ENCODE measurements at places on chromosomes 16 and 17.

GRCh38 chr16:24045641-24046040, 209.9 kb downstream of the PRKCB start:
- no peak for DNase-seq

DNA sequence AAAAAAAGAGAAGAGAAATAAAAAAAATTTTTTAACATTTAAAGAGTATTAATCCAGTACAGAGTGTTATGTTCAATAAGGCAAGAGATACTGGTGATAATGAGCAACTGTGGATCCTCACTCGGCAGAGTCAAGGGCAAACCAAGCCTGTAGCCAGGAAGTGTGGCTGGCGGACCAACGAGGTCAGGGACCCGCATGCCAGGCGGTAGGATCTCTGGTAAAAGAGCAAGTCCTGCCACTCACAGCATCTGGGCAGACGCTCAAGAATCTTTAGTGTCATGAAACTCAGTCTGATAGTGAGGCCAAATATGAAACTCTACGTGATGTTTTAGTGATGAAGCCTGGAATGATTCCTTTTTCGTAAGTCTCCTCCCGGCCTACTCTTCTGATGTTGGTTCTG, 8.3 kb upstream of the GEMIN4 start:
- DNase-seq = no peak

GRCh38 chr17:2120586-2121335, 65.9 kb downstream of the HIC1 start:
- DNase-seq = no peak

DNA sequence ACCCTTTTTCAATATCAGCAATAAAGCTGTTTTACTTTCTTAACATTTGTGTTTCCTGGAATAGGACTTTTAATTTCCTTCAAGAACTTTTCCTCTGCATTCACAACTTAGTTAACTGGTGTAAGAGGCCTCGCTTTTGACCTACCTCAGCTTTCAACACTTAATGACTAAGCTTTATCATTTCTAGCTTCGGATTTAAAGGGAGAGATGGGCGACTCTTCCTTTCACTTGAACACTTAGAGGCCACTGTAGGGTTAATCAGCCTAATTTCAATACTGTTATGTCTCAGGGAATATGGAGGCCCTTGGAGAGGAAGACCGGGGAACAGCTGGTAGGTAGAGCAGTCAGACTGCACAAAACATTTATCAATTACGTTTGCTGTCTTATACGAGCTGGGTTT, 4.7 kb downstream of the SYNRG start:
- DNase-seq = no peak

GRCh38 chr17:47275245-47275984, 21.8 kb downstream of the ITGB3 start:
- no peak for DNase-seq

GRCh38 chr16:85464383-85465305, 148.5 kb upstream of the GSE1 start:
- DNase-seq = no peak

GRCh38 chr16:2214719-2214968, at the start of gene PGP:
TSS of gene PGP (minus strand) at chr16:2214840. CDS start at chr16:2214777, 63 bp downstream.
- DNase-seq = no peak

GRCh38 chr16:67104845-67105244, 4.9 kb upstream of the PHAF1 start:
- no peak for DNase-seq

DNA sequence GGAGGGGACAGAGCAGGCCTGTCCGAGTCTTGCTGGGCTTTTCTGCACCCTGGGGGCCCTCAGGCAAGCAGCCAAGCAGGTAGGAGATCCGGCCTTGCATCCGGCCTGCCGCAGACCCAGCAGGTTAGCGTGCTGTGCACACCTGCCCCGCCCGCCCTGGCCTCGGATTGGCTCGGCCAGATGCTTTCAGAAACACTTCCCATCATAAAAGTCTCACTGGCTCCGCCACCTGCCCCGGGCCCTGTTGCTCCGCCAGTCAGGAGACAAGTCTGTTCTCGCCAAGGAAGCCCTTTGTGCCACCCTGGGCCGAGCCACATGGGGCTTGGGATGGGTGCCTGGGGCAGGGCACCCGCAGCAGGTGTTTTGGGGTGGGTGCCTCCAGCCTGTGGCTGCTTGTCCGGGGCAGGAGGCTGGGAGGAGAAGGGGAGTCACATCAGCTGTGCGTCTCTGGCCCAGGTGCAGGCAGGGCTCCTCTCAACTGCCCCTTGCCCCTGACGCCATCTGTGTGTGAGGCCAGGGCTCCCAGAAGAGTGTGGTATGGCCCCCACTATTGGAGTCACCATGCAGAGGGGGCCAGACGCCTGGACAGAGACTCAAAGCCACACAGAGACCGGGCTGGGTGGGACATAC, 228.2 kb upstream of the GSE1 start:
- no peak for DNase-seq

DNA sequence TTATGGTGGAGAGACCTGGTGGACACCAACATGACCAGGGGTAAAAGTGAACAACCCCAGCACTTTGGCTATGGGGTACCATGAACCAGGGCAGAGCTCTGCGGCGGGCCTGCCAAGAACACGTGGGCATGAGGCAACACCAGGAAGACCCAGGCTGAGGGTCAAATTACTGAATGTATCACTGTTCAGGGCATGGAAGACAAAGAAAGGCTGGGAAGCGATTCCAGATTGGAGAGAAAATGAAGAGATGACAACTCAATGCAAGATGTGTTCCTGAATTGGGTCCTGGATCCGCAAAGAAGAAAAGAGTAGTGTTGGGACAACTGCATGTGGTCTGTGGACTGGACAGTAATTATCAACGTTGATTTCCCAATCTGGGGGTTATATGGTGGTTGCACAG, 19.8 kb downstream of the SPHK1 start:
- DNase-seq = no peak

Measured in activated naive CD4-positive, alpha-beta T cell treated with anti-CD3 and anti-CD28 coated beads, Interleukin-2, amount 50 U/mL, for 72 hours (primary cell).